ENCODE measurements at places on chromosomes 7 and 10.
A peak's percentile ranks its signal among the peaks of the same experiment; 100 is the strongest.

GRCh38 chr10:4514445-4515108 is 311.4 kb upstream of the AKR1E2 start:
- peak; percentile 5 for DNase-seq

GRCh38 chr7:96034940-96035727 is 262.8 kb downstream of the DYNC1I1 start:
- no peak for DNase-seq

GRCh38 chr7:18638594-18639452 is 143.3 kb downstream of the HDAC9 start:
- no peak for DNase-seq

GRCh38 chr10:123270221-123270620 is 116.0 kb downstream of the BUB3 start:
- no peak for DNase-seq
